ENCODE measurements at places on chromosomes 5 and 9.

GRCh38 chr9:87275047-87275725 lies 222.5 kb upstream of the DAPK1 start:
- DNase-seq, result no peak

DNA sequence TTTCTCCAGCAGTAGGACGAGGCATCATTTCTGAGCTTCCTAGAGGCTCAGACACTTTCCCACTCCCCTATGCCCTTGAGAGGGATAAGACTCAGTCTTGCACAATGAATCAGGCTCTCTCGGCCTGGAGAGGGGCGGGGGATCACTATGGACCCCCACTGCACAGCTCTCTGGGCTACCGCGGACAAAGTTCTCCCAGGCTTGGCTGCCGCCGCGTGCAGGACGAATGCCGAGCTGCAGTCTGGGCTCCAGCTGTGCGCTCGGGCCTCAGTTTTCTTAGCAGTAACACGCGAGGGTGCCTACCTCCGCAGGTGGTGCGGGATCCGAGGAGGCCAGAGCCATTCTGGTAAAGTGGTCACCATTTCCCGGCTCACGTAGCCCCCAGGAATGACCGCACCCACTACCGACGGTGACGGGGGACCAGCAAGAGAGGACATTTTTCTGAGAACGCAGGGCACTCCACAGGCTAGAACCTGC lies 3.4 kb upstream of the MYORG start:
- DNase-seq, result no peak

DNA sequence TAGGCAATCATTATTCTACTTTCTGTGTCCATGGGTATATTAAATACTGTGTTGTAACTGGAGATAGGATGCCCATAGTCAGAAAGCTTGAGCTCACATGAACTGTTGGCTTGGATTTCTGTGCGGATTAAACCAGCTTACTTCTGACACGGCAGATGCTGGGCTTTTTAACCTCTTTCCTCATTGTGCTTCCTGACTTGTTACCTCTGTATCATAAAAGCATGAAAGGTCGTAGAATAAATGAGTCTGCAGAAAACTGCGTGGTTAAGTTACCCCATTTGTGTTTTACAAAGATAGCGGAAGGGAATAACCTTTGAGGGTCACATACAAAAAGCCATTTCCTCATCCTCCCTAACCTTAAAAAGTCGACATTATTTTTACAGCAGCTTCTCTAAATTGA lies 199.5 kb upstream of the DMRT1 start:
- no peak for DNase-seq

DNA sequence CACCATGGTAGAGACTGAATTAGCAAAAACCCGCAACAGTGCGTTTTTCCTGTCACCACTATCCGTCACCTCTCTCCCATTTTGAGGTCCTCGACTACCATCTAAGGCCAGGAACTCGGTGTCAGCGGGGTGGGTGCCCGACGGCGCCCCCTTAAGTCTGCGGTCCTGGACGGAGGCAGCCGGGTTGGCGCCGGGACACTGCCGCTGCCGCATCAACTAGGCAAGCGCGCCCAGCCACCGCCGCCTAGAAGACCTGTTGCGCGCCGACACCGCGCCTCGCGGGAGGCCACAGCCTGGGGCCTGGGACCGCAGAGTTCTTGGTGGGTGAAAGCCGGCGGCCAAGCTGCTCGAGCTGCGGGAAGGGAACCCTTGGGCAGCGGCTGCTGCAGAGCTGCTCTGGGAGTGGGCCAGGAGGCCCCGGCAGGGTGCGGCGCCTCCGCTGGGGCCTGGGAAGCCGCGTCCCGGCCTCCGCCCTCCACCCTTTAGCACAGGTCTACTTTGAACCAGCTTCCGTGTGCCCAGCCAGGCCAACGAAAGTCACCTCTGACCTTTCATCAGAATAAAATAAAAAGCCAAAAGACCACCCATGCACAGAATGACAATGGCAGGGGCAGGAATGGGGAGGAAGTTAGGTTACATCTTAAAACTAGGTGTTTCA lies 3.5 kb downstream of the FOXB2 start:
- no peak for DNase-seq

DNA sequence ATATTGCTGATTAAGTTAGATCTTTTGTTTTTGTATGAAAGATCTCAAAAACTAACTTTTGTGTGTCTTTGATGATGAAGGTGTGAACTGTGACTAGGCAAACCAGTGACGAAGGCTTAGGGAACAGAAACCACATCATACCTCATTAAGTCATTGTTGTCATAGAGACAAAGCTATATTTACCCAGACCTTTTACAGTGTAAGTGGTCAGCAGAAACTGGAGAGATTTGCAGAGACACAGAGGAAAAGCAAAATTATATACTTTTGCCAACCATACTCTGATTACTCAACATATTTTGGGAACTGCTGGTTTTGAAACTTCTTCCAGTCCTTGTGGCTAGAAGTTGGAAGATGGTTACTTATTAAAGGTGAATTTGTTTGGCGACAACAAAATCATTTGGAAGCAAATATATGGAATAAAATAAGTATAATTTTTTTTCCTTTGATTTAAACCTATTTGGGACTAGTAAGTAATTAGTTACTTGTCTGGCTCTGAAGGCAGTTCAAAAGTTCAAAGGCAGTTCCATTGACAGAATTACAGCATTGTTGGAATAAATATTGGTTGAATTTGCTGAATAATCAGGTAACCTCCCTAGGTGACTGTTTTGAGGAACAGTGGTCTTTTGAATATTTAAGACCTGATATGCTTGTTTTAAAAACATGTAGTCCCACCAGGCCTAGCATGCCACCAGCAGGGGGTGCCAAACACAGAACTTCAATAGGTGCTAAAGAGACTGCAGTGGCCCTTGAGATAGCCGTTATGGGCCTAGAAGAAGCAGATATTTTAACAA lies 103.8 kb downstream of the RPS23 start:
- DNase-seq, result peak; percentile 47

GRCh38 chr9:134783699-134784039 lies 96.9 kb upstream of the FCN2 start:
- DNase-seq, result no peak

DNA sequence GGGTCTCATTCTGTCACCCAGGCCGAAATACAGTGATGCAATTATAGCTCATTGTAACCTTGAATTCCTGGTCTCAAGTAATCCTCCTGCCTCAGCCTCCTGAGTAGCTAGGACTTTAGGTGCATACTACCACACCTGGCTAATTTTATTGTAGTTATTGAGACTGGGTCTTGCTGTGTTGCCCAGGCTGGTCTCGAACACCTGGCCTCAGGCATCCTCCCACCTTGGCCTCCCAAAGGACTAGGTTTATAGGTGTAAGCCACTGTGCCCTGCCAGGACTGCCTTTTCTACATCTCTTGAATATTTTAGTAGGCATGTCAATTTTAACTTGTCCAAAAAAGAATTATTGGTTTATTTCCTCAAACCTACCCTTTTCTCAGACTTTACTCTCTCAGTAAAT lies 16.9 kb downstream of the DENND4C start:
- DNase-seq, result no peak

- DNase-seq, result no peak
These were observed 59.5 kb upstream of the GGTA1 start for GRCh38 chr9:121559183-121559582.

- no peak for DNase-seq
These were observed 18.4 kb downstream of the SLC25A46 start for GRCh38 chr5:110757118-110757729.

DNA sequence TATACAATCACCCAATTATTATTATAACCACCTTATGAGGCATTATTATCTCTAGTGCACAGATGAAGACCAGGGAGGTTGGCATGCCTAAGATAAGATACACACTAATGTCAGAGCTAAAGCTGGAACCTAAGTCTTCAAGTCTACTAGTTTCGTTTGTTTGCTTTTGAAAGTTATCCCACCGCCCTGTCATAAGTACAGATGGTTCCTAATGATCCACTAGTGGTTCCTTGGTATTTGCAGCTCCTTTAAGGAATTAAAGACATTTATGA lies 14.1 kb downstream of the NDUFA8 start:
- DNase-seq, result no peak

- no peak for DNase-seq
These were observed 172.7 kb downstream of the TRIM32 start for GRCh38 chr9:116859763-116860162.

DNA sequence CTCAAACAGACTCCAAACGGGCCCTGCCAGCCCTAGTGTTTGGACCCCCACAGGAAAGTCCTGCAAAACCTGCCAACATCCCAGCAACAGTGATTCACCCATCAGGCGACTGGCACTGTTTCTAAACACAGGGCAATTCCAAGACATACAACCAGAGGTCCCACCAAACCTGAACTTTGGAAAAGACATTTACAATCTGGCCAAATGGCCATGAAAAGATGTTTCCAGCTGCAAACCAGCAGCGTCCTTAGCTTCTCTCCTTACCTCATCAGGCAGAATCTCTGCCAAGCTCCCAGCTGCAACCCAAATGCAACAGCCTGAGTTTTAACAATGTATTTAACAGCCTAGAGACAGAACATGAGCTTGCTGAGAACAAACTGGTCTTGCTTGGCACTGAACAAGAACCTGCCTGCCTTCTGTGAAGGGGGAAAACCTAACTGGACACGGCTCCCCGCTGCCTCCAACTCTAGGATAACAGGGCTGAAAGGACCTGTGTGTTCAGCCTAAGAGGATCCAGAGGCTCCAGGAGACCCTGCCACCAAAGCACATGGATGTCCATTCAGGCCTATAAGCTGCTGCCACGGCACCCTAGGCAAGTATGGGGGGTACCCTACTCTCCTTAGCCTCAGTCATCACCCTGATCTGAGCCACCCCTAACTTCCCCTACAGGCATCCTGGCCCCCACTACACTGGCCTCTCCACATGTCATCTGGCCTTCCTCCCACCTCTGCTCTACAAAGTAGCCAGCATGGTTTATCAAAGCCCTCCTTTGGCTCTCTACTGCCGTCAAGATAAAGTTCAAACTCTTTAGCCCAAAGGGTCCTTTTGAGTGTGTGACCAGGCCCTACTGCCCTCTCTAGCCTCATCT lies 5.6 kb downstream of the P4HA2 start:
- no peak for DNase-seq

GRCh38 chr9:84652496-84653120 lies 16.9 kb upstream of the NTRK2 start:
- no peak for DNase-seq

DNA sequence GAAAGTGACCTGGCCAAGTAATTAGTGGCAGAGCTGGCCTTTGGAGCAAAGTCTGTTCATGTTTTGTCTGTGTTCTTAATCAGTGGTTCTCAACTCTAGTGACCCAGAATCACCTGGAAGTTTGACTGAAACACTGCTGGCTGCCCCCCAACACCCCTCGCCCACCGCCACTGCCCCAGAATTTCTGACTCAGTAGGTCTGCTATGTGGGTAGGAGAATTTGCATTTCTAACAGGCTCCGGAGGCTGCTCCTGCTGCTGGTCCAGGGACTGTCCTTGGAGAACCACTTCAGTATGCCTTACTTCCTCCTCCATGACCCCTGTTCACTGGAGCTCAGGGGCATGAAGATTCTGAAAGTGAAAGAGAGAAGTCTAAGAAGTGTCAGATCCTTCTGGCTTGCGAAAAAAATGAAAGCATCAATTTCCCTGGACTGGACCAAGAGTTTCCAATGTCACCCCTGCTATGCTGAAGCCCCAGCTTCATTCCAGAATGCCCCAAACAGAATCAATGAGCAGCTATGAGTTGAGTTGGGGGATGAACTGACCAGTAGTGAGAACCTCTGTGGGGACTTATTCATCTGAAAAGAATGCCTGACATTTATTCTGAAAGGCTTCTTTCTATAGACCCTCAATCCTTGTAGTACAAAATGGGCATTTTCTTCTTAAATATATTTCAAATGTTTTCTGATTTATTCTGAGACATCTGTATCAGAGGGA lies 20.8 kb upstream of the COL15A1 start:
- DNase-seq, result no peak

Measured in stimulated activated CD4-positive, alpha-beta T cell treated with anti-CD3 and anti-CD28 coated beads, TNF-alpha, amount 100 ng/mL, for 1 hour (primary cell).